A549 treated with ZK216348 at 1 μM for 4 hours (cell line): ENCODE measurements at places on chromosomes 5 and 9. TPM values are rescaled to one million over a fixed set of nuclear protein-coding genes. Genes with fewer than 3 reads are reported as not detected.

The ANKDD1B gene
- 0.14 to 0.17 TPM in 2 of 5 replicates, not detected in the others for total RNA-seq

The UAP1L1 gene
- total RNA-seq: 9.0 to 14.6 TPM (median 11.9 TPM) in 5 replicates

The OTULIN gene
- 17.3 to 23.5 TPM (median 20.1 TPM) in 5 replicates for total RNA-seq

The GLDC gene
- 13.6 to 14.5 TPM (median 14.1 TPM) in 5 replicates for total RNA-seq
